ENCODE measurements at places on chromosomes 16 and 17.

DNA sequence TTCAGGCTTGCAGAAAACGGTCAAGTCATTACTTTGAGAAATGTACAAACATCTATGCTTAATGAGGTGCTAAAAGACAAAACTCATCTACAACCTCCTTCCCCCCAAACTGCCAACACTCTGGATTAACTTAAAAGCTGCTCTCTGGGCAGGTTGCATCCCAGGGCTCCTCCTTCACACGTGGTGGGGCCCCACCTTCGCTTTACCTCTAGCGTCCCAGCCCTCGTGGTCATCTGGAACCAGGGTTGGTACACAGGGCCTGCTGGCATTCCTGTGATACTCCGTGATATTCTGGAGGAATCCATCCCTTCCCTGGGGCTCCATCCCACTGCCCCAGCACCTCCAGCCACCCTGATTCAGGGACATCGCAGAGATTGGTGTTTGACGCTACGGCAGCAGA, 4.8 kb downstream of the METRNL start:
- DNase-seq = no peak

GRCh38 chr17:31175237-31175636, 80.5 kb downstream of the NF1 start:
- DNase-seq = no peak

DNA sequence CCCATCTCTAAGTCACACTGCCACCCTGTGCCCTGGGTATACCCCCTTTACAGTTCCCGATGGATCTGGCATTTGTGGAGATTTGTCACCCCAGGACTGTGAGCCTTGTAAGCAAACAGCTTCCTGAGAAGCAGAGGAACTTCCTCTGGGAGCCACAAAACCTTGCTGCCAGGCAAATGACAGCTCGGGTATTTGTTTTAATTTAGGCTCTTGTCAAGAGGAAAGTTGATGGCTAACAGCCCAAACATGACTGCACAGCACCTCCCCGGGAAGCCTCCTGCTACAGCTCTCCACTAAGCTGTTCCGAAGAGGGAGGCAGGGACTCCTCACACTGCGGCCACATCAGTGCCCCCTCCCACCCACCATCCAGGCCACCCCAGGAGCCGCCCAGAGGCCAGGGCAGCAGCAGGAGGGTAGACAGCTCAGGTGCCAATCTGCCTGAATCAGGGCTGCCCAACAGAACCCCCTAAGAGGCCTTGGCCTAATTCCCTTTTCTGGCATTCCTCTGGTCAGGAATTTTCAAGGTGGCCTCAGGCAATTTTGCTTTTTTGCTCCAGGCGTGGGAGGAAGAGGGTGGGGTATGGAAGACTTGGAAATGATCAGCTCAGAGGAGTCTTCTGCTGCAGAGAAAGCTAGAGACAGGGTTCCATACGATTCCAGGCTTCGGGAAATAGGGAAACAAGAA, 2.6 kb downstream of the ABR start:
- no peak for DNase-seq

DNA sequence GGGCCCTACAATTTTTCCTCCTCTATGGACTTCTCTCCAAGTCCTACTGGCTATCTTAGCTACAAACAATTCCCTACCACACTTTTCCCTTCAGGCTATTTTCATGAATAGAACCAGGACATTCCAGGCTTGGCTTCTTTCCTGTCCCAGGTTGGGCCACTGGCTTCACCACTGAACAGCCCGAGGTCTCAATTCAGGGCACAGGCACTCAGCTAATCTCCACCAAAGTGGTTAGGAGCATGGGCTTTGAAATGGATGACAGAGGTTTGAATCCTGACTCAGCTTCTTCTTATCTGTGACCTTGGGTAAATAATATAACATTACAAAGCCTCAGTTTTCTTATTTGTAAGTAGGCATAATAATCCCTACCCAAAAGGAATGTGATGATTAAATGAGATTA, 50.9 kb upstream of the ZNF629 start:
- no peak for DNase-seq
